ENCODE measurements at places on chromosomes 5 and 9. TPM values are rescaled to one million over a fixed set of nuclear protein-coding genes. Genes with fewer than 3 reads are reported as not detected.

Gene IL9
- polyA plus RNA-seq: not detected

Gene PCBD2
- polyA plus RNA-seq: 5.4 TPM

DNA sequence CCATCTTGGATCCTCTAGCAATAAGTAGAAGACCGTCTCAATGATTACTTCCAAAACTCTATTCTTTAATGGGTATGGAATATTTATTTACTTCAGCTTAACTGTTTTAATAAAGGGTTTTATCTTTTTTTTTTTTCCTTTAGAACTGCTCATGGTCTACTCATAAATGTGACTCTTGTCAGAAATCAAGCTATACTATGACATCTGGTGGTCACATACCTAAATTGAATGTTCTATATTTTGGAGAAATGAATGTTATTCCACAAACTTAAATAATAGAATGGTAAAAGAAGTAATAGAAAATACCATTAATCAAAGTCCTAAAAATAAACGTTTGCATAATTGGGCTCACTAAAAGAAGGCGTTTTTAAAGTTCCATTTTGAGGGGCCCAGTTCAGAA, 131.2 kb upstream of the PLCXD3 start:
- DNase-seq: no peak

GRCh38 chr9:19595003-19595402, 186.2 kb downstream of the ACER2 start:
- DNase-seq: no peak

- DNase-seq: no peak
These were observed 1632.3 kb downstream of the MAT2B start for GRCh38 chr5:165137701-165138100.

DNA sequence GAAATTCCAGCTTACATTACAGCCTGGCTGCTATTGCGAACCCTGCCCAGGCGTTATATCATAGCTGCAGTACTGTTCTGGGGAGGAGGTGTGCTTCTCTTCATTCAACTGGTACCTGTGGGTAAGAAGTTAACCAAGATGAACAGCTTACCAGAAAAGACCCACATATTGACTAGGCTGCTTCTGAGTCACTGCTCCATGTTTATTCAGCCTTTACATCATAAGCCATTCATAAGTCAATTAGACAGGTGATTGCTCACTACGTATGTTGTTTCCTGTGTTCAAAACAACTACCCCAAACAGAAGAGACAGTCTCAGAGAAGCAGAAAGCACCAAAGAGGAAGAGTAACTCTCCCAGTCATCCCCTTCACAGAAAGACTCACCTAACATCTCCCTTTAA, 34.7 kb upstream of the SLC22A5 start:
- no peak for DNase-seq

GRCh38 chr5:165795073-165795472, 2289.7 kb downstream of the MAT2B start:
- no peak for DNase-seq

GRCh38 chr5:76736679-76737556, 21.0 kb downstream of the F2R start:
- no peak for DNase-seq
